CD4-positive, alpha-beta T cell treated with Interleukin-10 for 1 hour (primary cell): ENCODE measurements at places on chromosomes 1 and 21.

GRCh38 chr1:168637350-168637991, 61.1 kb downstream of the XCL1 start:
- peak; percentile 3 for DNase-seq

DNA sequence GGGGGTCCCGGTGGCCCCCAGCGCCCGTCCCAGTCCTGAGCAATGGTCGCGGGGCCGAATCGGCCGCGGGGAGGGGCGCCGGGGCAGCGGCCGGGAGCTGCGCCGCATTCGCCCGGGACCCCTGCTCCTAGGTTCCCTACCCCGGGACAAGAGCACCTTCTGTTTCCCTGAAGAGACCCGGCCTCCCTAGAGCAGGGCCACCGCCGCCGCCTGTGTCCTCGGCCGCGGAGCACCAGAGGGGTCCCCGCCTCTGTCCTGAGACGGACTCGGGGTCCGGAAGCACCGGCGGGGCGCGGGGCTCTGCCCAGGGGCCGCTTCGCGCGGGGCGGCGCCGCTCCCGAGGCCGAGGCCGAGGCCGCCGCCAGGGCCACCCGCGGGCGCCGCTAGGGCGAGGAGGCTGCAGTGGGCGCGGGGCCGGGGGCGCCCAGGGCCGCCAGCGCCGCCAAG, 157.9 kb downstream of the CASZ1 start:
- DNase-seq: no peak

DNA sequence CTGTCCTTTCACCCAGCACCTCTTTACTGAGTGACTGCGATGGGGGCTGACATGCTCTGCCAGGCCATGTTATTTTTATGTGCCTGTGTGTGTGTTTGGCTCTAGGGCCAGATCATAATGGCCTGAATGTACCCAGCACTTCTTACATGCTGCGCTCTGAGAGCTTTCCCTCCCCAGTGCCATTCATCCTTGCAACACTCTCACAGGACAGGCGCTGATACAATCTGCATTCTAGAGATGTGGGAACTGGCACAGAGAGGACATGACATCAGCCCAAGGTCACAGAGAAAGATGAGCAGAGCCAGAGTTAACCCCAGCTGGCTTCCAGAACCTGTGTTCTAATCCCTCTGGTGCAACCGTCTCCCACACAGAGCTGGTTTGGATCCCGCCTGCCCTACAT, 54.5 kb downstream of the ARHGEF10L start:
- no peak for DNase-seq

- DNase-seq: no peak
Observed at GRCh38 chr1:11502516-11502915, 23.6 kb downstream of the DISP3 start.

DNA sequence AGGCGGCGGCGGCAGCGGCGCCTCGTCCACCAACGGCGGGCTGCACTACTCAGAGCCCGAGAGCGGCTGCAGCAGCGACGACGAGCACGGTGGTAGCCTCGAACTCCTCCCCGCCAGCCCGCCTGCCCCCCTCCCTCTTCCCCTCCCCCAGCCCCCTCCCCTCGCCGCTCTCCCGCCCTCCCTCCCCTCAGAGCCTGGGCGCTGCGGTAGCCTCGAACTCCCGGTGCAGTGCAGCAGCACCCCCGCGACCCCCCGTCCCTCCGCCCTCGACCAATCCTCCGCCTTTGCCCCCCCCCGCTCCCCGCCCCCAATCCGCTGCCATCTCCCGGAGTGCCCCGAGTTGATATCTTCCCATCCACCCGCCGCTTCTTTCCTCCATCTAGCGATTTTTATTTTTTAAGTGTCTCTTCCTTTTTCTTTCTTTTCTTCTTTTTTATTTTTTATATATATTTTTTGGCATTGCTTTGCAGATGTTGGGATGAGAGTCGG, 516 bp downstream of the RCOR3 start:
- no peak for DNase-seq

DNA sequence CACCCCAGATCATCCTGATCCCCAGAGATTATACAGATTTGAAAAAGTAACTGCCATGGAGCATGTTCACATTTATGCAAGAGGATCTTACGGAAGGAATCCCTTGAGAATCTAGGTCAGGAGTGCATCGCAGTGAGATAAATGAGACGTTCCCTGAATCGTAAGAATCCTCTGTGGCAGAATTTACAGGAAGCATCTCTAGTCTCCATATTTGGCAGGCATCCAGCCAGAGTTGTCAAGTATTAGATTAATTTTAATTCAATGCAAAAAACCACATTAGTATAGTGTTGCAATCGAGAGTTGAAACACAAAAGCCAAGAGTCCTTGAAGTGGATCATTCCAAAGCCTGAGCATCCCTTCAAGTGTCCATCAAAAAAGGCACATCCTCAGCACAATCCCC, 100.8 kb downstream of the RRAGC start:
- DNase-seq: no peak

GRCh38 chr1:171083222-171083621, 7.5 kb upstream of the FMO3 start:
- no peak for DNase-seq

- no peak for DNase-seq
Observed at GRCh38 chr1:147652306-147652705, 18.0 kb downstream of the ACP6 start.

- DNase-seq: no peak
Observed at GRCh38 chr1:217599154-217599553, 31.7 kb downstream of the GPATCH2 start.

DNA sequence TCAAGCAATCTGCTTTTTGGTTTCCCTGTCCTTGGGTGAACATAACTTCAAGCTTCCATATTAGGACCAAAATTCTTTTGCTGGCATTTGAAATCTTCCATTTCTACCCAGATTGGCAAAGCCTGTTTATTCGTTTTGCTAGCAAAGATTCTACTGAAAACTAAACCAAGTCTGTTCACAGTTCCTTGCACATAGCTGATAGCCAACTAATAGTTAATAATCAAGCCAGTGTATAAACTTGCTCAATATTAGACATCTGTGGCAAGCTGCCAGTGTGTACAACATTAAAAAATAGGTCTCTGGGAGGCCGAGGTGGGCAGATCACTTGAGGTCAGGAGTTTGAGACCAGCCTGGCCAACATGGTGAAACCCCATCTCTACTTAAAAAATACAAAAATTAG, 6.3 kb downstream of the APP start:
- no peak for DNase-seq

DNA sequence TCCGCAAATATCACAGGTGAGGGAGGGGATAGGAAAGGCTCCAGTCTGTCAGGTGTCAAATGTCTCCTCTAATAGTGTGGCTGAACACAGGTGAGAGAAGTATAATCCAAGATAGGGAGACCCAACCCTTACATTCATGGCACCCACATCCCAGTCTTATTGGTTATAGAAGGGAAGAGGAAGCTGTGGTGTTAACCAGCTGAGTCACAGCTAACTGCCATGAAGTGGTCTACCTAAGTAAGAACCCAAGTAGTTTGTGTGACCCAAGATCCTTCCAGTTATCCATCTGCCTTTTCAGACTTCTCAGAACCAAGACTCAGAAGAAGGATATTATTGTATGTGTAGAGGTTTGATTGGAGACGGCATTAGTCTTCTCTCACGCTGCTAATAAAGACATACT, 37.1 kb downstream of the DDAH1 start:
- DNase-seq: no peak

- no peak for DNase-seq
Observed at GRCh38 chr1:21284206-21285054, 5.8 kb downstream of the ECE1 start.

- no peak for DNase-seq
Observed at GRCh38 chr1:36989241-36989640, 45.1 kb downstream of the GRIK3 start.

DNA sequence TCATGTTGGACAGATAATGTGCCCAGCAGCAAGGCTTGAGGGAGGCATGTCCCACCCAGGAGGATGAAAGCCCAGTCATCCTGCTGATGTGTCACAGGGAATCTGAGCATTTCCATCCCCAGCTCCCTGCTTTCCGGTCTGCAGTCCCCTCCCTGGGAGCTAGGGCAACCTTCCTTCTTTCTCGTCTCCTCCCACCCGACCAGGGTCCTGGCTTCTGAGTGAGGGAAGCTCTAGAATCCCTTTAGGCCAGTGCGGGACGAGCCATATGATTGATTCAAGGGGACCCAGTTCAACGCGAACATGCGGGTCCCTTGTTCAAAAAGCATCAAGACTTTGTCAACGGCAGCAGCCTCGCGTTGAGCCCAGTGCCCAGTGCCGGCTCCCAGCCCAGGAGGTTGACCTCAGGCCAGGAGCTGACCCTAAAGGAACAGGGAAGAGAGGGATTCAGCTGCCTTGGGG, 96.7 kb upstream of the TMPRSS2 start:
- no peak for DNase-seq

GRCh38 chr1:164660775-164661174, 101.8 kb downstream of the PBX1 start:
- DNase-seq: no peak

- DNase-seq: no peak
Observed at GRCh38 chr1:2125350-2126211, 69.0 kb downstream of the FAAP20 start.

DNA sequence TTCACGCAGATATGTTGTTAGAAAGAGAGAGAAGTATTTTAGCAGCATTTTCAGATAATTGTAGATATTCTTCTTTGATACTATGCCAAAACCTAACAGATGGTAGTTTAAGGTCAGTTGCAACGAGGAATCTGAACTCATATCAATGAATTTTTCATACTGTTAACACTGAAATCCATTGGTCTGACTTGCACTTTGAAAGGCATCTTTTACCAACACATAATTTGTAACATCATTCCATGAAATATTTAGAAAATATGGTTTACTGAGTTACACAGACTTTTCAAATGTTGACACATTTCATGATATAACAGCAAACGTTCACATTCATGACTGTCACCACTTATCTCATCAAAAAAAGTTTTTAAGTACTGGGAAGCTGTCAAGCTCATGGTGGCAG, 4.6 kb downstream of the ACBD6 start:
- no peak for DNase-seq

- peak; percentile 25 for DNase-seq
Observed at GRCh38 chr1:65209005-65209885, 61.2 kb downstream of the AK4 start.
